ENCODE measurements at places on chromosomes 7 and 10.

GRCh38 chr7:85840554-85840953 is 653.7 kb upstream of the SEMA3D start:
- no peak for DNase-seq

- no peak for DNase-seq
Observed at GRCh38 chr7:123811056-123811455, 33.9 kb upstream of the HYAL4 start.

DNA sequence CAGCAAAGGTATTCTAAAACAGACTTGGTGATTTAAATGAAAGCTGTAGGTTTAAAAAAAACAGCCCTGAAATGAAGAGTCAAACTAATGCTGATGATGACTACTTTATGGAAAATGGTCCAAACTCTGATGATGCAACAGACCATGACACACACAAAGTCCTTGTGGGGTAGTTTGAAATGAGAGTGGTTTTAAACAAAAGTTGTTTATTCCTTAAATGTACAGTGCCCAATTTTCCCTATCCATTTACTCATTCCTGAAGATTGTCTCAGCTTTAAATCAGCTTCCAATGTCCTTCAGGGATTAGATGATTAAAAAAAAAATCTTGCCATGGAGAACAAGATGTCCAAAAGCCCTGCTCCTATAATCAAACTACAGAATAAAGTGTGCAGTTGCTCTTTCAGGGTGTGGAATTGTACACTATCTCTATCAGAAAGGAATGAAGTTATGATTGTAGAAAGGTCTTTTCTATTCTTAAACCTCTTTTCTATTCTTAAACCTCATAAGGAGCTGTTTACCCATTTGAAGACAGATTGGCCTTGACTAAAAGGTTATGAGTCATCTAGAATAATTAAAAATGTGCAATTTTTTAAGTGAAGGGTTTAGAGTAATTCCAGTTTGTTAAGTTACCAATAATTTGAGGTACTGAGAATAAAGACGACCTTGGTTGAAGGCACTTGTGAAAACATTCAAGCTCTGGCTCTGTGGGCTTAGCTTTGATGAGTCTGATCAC is 70.2 kb upstream of the ITGA8 start:
- no peak for DNase-seq

- no peak for DNase-seq
Observed at GRCh38 chr10:29181936-29182335, 106.9 kb upstream of the LYZL1 start.

- DNase-seq: no peak
Observed at GRCh38 chr7:64867863-64868440, 35.1 kb upstream of the ZNF273 start.

DNA sequence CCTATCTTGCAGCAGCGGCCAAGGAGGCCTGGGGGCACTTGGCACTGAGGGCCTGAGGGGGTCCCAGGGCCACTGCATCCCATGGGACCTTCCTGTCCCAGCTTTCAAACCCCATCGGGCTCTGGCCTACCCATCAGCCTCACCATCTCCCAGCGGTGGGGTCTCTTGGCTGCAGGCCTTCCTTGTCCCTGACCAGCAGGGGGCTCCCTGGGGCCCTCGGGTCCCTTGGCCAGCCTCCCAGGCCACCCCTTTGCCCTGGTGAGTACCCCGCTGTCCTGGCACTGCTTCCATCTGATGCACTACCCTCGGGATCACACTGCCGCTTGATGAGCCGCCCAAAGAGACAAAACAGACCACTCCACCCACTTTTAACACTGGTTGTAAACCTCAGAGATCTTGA is 43.5 kb downstream of the YKT6 start:
- peak; percentile 65 for DNase-seq

- DNase-seq: no peak
Observed at GRCh38 chr10:125165584-125166573, 5.5 kb upstream of the CTBP2 start.

GRCh38 chr7:106076537-106076936 is 35.6 kb downstream of the SYPL1 start:
- no peak for DNase-seq

DNA sequence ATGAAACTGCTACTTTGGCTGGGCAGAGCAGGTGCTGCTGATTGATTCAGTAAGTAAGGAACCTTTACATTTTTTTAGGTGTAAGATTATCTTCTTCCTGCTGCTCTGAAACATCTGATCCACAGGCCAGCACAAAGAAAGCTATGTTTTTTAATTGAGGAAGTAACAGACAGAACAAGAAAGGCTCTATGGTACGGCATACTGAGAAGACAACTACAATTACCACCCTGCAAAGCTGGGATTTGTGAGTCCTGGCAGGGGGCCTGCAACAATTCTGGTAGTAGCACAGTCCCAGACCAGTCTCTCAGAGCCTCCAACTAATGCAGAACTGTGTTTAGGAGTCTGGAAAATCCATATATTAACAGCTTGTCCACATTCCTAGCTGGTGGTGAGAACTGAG is 103.0 kb upstream of the LRRTM3 start:
- DNase-seq: peak; percentile 17

GRCh38 chr10:103457176-103457712 is 1.5 kb downstream of the CALHM1 start:
- DNase-seq: no peak

Measured in WTC11 (cell line).